ENCODE measurements at places on chromosomes 4 and X.

DNA sequence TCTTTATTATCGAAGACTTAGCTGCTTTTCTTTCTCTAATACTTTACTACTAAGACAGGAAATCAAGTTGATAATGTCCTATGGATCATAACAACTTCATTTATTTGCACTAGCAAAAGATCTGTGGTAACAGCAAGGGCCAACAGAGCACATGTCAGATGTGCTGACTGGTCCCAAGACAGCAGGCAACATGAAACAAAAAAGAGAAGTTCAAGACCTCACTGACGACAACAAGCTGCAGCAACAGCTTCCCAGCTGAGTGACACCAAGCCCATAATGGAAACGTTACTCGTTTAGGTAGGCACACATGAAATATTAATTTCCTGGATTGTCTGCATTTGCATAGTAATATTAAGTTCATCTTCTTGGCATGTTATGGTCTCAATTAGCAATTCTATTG, 126.9 kb downstream of the UNC5C start:
- no peak for DNase-seq

- no peak for DNase-seq
Measured at GRCh38 chr4:39732728-39733127, 34.8 kb downstream of the UBE2K start.

DNA sequence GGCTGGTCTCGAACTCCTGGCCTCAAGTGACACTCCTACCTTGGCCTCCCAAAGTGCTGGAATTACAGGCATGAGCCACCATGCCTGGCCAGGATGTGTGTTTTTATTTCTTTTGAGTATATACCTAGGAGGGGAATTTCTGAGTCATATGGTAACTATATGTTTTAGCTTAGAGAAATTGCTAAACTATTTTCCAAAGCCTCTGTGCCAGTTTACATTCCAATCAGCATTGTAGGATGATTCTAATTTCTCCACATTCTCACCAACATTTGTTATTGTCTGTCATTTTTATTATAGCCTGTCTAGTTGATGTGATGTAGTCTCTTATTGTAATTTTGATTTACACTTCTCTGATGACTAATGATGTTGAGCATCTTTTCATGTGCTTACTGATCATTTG, 1576.0 kb downstream of the RPA4 start:
- no peak for DNase-seq

DNA sequence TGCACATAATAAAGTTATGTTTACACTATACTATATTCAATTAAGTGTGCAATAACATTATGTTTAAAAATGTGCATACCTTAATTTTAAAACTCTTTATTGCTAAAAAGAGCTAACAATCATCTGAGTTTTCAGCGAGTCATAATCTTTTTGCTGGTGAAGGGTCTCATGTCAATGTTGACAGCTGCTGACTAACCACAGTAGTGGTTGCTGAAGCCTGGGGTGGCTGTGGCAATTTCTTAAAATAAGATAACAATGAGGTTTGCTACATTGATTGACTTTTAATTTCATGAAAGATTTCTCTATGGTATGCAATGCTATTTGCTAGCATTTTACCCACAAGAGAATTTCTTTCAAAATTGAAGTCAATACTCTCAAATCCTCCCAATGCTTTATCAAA, 58.6 kb downstream of the C4orf46 start:
- DNase-seq, result no peak

GRCh38 chr4:99008051-99008450, 12.5 kb downstream of the METAP1 start:
- no peak for DNase-seq

All from activated T-cell treated with anti-CD3 and anti-CD28 coated beads for 4 hours (primary cell).